ENCODE measurements at places on chromosomes 7 and 10.

DNA sequence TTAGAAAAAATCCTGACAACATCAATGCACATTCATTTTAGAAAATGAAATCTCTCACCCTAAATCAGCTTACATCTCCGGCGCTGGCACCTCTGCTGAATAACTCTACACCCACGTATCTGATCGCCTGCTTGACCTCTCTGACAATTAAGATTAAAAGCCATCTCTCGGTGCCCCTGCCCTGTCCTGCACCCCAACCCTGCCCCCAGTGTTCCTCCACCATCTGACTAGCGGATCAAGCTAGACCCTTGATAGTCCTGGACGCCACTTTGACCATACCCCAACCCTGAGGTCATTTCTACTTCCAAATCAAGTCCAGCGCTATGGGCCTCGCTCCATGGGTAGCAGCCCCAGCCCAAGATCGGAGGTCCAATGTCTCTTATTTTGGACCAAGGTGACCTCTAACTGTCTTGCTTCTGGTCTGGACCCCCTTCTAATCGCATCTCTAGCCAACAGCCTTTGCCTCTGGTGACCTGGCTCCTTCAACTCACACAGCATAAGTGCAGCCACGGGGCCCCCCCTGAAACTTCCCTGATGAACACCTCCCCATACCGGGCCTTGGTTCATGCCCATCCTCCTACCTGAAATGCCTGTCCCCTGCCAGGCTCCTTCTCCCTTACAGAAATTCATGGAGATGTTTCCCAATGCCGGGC, 28.5 kb downstream of the BTBD16 start:
- DNase-seq, result no peak

- DNase-seq, result no peak
Measured at GRCh38 chr7:154532771-154533170, 470.2 kb downstream of the PAXIP1 start.

- DNase-seq, result no peak
Measured at GRCh38 chr7:46178661-46179060, 257.6 kb upstream of the IGFBP3 start.

GRCh38 chr7:150685219-150686029, at the start of gene GIMAP2:
Gene GIMAP2, plus strand, starts transcription at chr7:150685706. Its CDS starts 1,354 bp downstream, at chr7:150687060.
- DNase-seq, result no peak

DNA sequence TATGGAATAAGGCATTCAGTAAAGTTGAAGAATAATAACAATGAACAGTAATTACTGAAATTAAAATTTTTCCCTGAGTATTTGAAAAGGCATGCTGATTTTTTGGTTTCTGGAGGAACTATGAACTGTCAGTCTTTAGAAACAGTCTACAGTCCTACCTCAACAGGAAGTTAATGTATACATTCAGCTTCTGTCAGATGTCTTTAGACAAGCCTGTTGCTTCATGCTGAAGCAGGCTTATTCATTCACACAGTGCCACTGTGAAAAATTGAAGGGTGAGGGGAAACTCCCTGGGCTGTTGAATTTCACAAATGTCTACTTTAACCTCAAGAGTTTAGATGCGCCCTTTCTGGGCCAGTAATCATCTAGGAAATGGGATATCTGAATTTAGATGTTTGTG, 3.5 kb downstream of the NRF1 start:
- no peak for DNase-seq
